ENCODE measurements at places on chromosomes 12 and 14.
A peak's percentile ranks its signal among the peaks of the same experiment; 100 is the strongest.

- no peaks in the 10 kb centered on the region for H3K4me1 ChIP-seq
- no peak overlapping the region for H3K4me3 ChIP-seq
- H3K36me3 ChIP-seq, result no peaks in the 10 kb centered on the region
- no peak overlapping the region for H3K27ac ChIP-seq
These were observed 451.2 kb downstream of the RPS29 start for GRCh38 chr14:49134940-49135339.

GRCh38 chr12:55499231-55499630 is 7.1 kb downstream of the OR6C68 start:
- H3K4me3 ChIP-seq, result no peak overlapping the region
- no peaks in the 10 kb centered on the region for H3K27me3 ChIP-seq
- no peak for DNase-seq
- H3K36me3 ChIP-seq, result no peaks in the 10 kb centered on the region
- H3K27ac ChIP-seq, result peak overlapping the region; percentile 78
- H3K4me1 ChIP-seq, result no peaks in the 10 kb centered on the region

- DNase-seq, result peak; percentile 95
- H3K27ac ChIP-seq, result no peak overlapping the region
- H3K4me3 ChIP-seq, result no peak overlapping the region
- peaks cover 10% of the 10 kb centered on the region for H3K36me3 ChIP-seq
These were observed 69.6 kb downstream of the MOK start for GRCh38 chr14:102235275-102235897.

DNA sequence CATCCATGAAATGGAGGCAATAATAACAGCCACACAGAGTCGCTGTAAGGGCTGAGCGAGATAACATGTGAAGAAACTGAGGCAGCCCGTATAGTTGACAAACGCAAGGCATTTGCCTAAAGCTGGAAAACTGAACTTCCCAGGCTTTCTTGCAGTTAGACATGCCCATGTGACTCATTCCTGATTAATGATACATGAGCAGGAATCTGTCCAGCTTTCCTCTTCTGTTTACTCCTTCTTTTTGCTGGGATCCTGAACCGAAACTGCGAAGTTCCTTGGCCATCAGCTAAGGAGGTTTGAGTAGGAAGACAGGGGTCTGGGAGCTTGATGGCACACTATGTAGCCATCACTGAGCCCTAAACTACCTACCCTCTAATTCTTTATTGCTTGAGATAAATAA is 52.2 kb downstream of the ST8SIA1 start:
- H3K27me3 ChIP-seq, result no peaks in the 10 kb centered on the region
- H3K4me3 ChIP-seq, result no peak overlapping the region
- DNase-seq, result no peak

DNA sequence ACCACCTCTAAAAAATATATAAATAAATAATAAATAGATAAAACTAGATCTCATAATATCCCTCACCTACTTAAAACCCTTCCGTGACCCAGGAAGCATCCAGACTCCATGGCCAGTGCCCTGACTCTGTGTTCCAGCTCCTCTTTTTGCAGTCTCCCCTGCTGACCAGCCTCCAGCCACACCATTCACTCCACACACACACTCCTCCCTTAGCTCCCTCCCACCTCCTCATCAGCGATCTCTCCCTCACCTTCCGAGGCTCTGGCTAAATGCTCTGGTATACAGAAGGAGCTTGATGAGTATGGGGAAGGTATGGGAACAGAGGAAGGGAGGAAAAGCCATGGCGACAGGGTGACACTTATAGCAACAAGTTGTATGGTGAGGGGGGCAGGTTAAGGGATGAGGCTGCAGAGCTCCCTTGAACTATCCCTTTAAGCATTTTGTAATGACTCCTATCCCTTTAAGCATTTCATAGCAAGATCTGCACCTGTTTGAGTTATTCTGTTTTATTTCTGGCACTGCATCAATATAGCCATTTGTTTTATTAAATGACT is 26.1 kb upstream of the EIF4B start:
- no peaks in the 10 kb centered on the region for H3K36me3 ChIP-seq
- DNase-seq, result no peak
- H3K27ac ChIP-seq, result no peak overlapping the region
- no peak overlapping the region for H3K4me3 ChIP-seq
- no peaks in the 10 kb centered on the region for H3K27me3 ChIP-seq

Data from endodermal cell (in vitro differentiated cells).